ENCODE measurements at places on chromosomes 2 and 18.

DNA sequence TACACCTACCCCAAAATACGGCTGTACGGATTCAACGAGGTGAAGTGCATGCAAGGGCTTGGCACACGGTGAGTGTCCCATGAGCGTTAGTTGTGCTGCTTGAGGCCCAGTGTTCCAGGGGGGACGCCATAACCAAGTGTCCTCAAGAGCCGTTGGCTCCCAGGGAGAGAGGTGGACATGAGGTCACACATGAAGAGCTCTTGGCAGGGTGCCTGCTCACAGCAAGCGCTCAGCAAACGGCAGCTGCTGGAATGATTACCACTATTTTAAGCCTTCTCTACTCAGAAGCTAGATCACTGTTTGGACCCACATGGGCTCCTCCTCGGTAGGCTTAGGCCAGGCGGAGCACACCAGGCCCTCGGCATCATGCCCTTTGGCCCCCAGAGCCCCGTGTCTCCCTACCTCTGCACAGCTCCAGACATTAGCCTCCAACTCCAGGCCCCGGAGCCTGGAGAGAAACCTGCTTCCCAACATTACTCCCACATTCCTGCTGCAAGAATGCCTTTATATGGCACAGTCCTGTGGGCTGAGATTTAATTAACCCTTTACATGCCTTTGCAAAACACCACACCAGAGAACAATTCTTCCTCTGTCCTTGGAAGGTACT, 68.4 kb upstream of the PPP1CB start:
- no peak overlapping the region for H3K4me3 ChIP-seq
- H3K36me3 ChIP-seq: no peaks in the 10 kb centered on the region
- no peaks in the 10 kb centered on the region for H3K4me1 ChIP-seq

GRCh38 chr2:230773039-230773773, 60.6 kb downstream of the CAB39 start:
- DNase-seq: no peak
- H3K36me3 ChIP-seq: no peaks in the 10 kb centered on the region
- no peaks in the 10 kb centered on the region for H3K4me1 ChIP-seq
- no peak overlapping the region for H3K27ac ChIP-seq
- H3K4me3 ChIP-seq: no peak overlapping the region

GRCh38 chr2:65647249-65647842, 214.9 kb upstream of the SPRED2 start:
- no peak overlapping the region for H3K27ac ChIP-seq
- DNase-seq: no peak
- no peaks in the 10 kb centered on the region for H3K27me3 ChIP-seq
- H3K4me3 ChIP-seq: no peak overlapping the region
- H3K4me1 ChIP-seq: no peaks in the 10 kb centered on the region
- no peaks in the 10 kb centered on the region for H3K36me3 ChIP-seq

- H3K36me3 ChIP-seq: no peaks in the 10 kb centered on the region
- no peak overlapping the region for H3K27ac ChIP-seq
- no peak overlapping the region for H3K4me3 ChIP-seq
- DNase-seq: no peak
Measured at GRCh38 chr18:56245866-56246580, 392.4 kb downstream of the TXNL1 start.

- H3K27ac ChIP-seq: peak overlapping the region; percentile 68
- no peaks in the 10 kb centered on the region for H3K4me1 ChIP-seq
- no peaks in the 10 kb centered on the region for H3K36me3 ChIP-seq
- H3K4me3 ChIP-seq: peak overlapping the region; percentile 43
- DNase-seq: peak; percentile 19
Measured at GRCh38 chr2:163736433-163737189, 803 bp upstream of the FIGN start.

- H3K4me3 ChIP-seq: no peak overlapping the region
- no peaks in the 10 kb centered on the region for H3K36me3 ChIP-seq
- no peaks in the 10 kb centered on the region for H3K4me1 ChIP-seq
- no peaks in the 10 kb centered on the region for H3K27me3 ChIP-seq
Measured at GRCh38 chr2:164937864-164938401, 17.4 kb downstream of the SLC38A11 start.

GRCh38 chr2:194380011-194380410, 1277.0 kb upstream of the SLC39A10 start:
- DNase-seq: no peak
- no peak overlapping the region for H3K4me3 ChIP-seq
- no peaks in the 10 kb centered on the region for H3K4me1 ChIP-seq
- H3K27ac ChIP-seq: no peak overlapping the region

DNA sequence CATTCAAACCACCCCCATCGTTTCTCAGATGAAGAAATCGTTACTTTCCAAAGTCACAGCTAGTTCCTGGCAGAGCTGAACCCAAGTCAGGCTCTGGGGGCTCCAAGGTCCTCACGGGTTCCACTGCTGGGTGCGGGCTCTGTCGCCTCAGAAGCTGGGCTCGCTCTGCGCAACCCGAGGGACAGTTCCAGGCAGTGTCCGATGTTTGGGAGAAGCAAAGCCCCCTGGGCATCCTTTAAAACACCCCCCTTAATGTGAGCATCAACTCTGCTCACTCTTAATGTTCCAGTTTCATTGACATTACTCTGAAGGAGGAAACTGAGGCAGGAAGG, 796 bp downstream of the AOX1 start:
- H3K36me3 ChIP-seq: no peaks in the 10 kb centered on the region
- H3K27ac ChIP-seq: no peak overlapping the region
- H3K27me3 ChIP-seq: no peaks in the 10 kb centered on the region

DNA sequence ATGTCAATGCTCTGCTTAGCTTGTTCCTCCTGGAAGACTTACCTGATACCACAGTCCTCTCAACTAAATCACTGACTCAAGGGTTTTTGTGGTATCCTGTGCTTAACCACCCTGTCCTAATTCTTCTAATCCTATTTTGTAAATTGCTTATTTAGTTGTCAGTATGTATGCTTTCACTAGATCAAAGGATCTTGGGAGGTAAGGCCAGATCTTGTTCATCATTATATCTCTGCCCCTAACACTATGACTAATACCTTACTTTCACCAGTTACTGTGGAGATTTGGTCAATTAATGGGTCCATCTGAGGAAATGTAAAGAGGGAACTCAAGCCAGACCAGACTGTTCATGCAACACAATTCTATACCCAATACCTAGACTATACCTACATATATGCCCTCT, 203.2 kb downstream of the GULP1 start:
- no peak for DNase-seq
- no peaks in the 10 kb centered on the region for H3K4me1 ChIP-seq
- H3K4me3 ChIP-seq: no peak overlapping the region
- H3K27ac ChIP-seq: no peak overlapping the region
- no peaks in the 10 kb centered on the region for H3K36me3 ChIP-seq

- no peak for DNase-seq
- H3K36me3 ChIP-seq: no peaks in the 10 kb centered on the region
- no peaks in the 10 kb centered on the region for H3K4me1 ChIP-seq
- no peak overlapping the region for H3K27ac ChIP-seq
- H3K4me3 ChIP-seq: no peak overlapping the region
Measured at GRCh38 chr2:20914087-20914486, 91.2 kb upstream of the LDAH start.

DNA sequence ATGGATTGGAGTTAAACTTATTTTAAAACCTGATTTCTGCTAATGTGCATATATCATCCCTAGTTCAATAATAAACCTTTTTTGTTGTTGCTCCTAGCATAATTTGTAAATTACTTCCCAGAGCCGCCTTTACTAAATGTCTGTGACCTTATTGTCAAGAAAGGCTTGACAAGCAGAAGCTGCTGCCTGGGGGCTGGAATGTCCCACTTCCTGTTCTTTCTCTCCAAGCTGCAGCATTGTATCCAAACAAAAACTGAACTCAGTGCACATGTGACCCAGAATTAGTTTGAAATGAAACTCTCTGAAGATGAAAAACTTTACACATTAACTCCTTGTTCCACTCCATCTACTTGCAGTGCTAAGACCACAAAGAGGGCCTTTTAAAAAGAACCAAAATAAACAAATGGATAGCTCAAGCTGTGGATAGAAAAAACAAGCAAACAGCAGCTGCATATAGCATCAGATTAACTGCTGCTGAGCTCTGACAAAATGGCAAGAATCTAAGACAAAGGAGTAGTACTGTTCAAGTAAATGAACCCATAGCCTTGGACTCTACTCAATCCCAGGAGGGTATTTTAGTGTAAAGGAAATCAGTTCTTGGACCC, 99.8 kb upstream of the NEUROD1 start:
- no peaks in the 10 kb centered on the region for H3K27me3 ChIP-seq
- H3K36me3 ChIP-seq: no peaks in the 10 kb centered on the region
- peak overlapping the region; percentile 81 for H3K27ac ChIP-seq
- no peak for DNase-seq
- H3K4me1 ChIP-seq: no peaks in the 10 kb centered on the region

DNA sequence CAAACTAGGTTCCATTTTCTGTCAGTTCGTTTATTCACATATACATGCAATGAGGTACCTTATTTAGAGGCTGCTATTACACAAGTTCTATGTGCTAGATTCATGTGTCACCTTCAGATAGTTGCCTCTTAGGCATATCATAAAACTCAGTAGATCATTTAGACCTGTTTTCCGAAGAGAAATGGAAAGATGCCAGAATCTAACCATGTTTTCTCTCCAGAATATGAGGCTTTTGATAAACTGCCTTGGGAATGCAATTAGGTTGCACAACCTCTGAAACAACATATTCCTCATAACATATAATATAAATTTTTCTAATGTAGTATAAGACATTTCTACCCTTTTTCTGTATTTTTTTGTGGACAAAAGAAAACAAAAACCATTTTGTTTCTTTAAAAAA, 108.1 kb downstream of the PRPF40A start:
- H3K27me3 ChIP-seq: no peaks in the 10 kb centered on the region
- DNase-seq: no peak
- H3K4me3 ChIP-seq: no peak overlapping the region
- H3K4me1 ChIP-seq: no peaks in the 10 kb centered on the region

DNA sequence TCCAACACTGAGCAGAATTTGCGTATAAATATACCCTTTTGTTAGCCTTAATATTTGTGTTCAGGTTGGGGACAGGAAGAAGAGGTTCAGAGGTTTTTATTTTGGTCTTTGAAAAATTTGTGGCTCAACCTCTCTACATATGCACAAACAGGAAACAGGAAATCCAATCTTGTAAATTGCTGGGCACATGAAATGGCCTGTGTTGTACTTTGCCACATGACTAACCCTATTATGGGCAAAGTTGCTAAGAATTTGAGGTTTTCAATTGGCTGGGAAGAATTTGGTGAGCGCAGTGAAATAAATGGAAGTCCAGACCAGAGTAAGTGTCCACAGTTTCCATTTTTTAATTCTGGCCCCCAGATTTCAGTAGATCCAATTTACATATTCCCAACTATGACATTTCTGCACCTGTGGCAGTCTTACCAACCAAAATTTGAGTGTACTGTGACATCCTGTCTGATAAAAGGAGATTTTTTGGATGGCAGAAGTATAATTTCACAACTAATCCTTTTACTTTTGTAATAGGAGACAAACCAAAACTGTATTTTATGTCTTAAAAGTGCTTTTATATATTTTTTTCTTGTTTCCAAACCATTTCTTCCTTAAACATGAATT, 63.6 kb downstream of the COX7A2L start:
- peaks cover 5% of the 10 kb centered on the region for H3K4me1 ChIP-seq
- no peak for DNase-seq

DNA sequence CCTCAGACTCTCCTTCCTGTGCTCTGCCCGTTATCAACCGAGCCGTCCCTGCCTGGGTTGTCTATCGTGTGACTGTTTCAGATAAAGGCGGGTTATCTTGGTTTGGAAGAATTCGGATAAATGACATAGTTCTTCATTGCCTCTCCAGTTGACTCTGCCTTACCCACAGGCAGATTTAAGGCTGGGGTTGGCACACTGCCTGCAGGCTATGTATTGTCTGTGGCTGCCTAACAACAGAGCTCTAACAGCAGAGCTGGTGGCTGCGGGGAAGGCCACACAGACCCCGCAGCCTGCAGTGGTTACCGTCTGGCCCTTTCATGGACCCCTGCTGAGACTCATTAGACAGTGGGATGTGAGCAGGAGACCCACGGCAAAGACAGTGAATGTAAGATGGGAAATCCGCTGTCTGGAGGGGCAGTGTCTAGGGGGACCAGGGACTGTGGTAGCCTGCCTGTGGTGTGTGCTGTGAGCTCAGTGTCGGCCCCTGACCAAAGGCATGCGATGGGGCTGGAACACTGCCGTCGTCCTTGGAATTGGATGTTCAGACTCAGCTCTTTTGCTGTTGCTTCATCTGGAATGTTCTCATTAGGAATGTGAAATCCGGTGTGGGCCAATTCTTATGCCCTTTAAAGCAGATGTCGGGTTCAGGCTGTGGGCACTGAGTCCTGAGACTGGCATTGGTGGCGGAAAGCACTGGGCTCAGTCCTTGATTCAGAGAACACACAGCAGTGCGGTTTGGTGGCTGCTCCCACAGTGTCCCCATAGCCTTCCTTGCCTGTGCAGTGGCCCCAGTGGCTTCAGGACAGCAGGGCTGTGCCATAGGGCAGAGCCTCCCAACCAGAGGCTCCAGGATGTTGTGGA, 44.5 kb downstream of the SH3RF3 start:
- no peaks in the 10 kb centered on the region for H3K36me3 ChIP-seq
- H3K27me3 ChIP-seq: no peaks in the 10 kb centered on the region

DNA sequence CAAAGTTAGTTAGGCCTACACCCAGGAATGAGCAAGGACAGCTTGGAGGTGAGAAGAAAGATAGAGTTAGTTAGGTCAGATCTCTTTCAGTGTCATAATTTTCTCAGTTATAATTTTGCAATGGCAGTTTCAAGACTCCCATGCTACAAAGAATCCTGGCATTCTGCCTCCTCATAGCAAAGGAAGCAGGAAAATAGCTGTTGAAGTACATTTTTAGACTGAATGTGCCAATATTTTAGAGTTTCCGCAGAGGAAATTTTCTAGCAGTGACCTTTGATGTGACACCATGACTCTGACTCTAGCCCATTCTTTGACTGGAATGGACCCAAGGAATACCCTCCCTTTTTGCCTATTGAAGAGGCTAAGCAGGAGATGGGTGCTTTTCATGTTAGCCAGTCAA, 371.7 kb downstream of the PIK3C3 start:
- DNase-seq: no peak
- no peaks in the 10 kb centered on the region for H3K4me1 ChIP-seq
- no peaks in the 10 kb centered on the region for H3K27me3 ChIP-seq
- H3K36me3 ChIP-seq: no peaks in the 10 kb centered on the region

DNA sequence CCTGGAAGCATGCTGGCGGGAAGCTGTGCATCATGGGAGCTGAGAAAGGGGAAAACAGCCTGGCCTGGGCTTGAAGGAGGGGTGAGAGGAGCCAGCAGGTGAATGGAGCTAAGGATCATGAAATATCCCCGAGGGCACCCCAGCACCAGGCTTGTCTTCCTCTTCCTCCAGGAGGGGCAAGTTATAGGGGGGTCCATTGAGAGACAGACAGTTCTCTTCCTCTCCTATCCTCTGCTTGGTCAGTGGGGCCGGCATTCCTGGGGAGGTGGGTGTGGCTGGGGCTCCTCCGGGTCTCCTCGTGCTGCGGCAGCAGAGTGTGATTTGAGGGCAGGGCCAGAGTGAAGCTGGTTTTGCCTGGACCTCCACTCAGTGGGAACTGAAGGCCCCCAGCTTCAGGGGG, 78.9 kb downstream of the LIPG start:
- H3K27ac ChIP-seq: no peak overlapping the region
- H3K4me3 ChIP-seq: no peak overlapping the region
- no peaks in the 10 kb centered on the region for H3K27me3 ChIP-seq
- no peaks in the 10 kb centered on the region for H3K4me1 ChIP-seq
- no peak for DNase-seq

GRCh38 chr2:213232649-213233437, 51.4 kb upstream of the SPAG16 start:
- H3K27me3 ChIP-seq: no peaks in the 10 kb centered on the region
- H3K4me1 ChIP-seq: no peaks in the 10 kb centered on the region
- no peak for DNase-seq
- no peak overlapping the region for H3K4me3 ChIP-seq
- no peak overlapping the region for H3K27ac ChIP-seq
- no peaks in the 10 kb centered on the region for H3K36me3 ChIP-seq

Data from colonic mucosa (tissue), 4 donors.